ENCODE measurements at places on chromosomes 3 and 15.
A peak's percentile ranks its signal among the peaks of the same experiment; 100 is the strongest.

DNA sequence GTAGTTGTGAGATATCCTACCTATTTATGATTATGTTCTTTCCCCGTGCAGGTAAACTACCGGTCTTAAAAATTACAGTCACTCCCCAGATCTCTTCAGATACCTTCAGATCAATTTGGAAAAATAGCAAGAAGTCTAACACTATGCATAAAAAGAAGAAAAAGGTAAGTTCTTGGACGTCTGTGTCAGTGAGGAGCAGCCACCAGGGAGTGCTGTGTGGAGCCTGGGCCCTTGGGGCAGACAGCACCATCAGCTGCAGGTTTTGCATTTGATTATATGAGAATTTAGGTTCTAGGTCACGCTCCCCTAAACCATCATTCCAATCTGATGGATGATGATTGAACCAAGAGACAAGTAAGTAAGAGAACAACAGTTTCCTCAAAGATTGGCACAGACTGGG lies 8.9 kb upstream of the RNF7 start:
- DNase-seq, result no peak

DNA sequence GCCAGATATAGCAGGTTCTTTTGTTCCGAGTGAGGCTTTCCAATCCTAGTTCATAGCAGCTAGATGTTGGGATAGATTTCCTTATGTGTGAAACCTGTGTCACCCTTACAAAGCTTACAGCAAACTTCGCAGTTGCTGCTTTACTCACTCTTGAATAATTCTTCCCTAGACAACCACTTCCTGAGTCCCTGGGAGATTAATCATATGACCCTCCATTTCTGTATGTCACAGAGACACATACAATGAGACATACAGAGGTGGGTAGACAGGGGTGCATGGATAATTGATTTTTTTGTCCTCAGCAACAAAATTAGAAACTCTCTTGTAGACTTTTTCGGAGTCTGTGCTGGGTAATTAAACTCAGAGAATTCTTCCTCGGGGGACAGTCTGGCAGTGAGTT lies 163.2 kb downstream of the NSUN3 start:
- DNase-seq, result no peak

DNA sequence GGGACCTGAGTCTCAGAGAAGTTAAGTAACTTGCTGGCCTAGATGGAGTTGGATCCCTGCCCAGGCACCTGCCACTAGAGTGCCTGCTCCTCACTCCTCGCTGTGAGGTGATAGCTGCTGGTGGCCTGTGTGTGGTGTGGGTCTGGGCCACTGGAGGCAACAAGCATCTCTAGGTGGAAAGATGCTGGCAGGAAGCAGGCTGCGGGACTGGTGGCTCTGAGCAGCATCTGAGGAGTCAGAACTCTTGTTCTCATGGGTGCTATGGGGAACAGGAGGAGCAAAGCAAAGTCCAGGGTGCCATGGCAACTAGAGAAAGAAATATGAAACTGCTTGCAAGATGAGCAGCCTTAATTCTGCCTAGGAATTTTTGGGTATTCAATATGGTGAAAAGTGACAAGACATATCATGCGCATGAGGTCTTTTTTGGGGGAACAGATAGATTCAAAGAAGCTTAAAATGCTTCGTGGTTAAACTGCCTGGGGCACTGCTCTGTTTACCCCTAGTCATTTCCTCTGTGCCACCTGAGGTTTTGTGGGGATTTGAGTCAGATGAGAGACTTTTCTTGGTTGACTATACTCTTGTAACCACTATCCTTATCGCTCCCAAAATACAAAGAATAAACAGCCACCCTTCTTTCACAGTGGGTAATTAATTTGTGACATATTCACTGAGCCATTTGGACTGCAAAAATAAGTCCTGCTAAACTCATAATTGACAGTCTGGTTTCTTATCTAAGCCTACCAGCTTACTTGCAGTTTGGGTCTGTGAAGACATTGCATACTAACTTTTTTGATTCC lies 50.3 kb downstream of the MED12L start:
- no peak for DNase-seq

GRCh38 chr3:64190517-64191515 lies 34.5 kb downstream of the PRICKLE2 start:
- DNase-seq, result no peak

GRCh38 chr3:60142009-60142408 lies 1092.2 kb upstream of the CFAP20DC start:
- no peak for DNase-seq

- DNase-seq, result no peak
Measured at GRCh38 chr15:99104788-99105513, at the start of gene SYNM. TSS of gene SYNM (plus strand) at chr15:99105080. CDS start at chr15:99105200, 120 bp downstream.

DNA sequence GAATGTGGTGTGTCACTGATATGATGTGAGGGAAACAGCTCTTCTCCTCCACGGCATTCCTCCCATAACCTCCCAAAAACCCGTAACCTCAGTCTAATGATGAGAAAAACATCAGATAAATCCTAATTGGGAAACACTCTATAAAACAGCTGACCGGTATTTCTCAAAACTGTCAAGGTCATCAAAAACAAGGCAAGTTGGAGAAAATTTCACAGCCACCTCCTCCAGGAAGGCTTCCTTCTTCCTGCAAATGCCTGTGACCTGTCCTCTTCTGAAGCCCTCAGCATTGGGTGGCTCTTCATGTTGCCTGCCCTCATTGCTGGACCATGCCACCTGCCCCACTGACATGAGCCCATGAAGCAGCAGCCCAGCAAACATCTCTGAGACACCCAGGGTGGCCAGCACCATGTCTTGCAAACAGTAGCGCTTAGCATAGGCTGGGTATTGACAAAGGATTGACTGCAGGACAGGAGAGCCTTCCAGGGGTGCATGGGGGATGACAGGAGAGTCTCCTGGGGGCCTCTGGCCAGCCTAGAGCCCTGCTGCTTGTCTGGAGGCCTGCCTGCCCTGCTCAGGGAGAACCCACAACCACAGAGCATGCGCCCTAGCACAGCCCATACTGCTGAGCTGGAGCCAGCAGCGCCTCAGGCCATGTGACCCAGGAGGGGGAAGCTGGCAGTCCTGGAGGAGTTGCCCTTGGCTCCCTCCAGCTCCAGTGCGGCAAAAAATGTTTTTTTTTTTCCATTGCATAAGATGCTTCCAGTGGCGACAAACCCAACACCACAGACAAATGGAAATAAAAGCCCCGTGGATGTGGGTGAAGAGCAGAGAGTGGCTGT lies 49.7 kb downstream of the XXYLT1 start:
- no peak for DNase-seq

DNA sequence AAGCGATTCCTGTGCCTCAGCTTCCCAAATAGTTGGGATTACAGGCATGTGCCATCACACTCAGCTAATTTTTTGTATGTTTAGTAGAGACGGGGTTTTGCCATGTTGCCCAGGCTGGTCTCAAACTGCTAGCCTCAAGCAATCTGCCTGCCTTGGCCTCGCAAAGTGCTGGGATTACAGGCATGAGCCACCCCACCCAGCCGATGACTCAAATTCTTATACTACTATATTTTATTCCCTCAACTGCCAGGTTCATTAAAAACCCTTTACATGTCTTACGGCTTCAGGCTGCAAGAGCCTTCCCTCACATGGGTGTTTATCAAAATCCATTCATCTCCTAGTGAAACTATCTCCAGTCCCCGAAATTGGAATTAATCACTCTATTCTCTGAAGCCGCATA lies 63.4 kb downstream of the CBLB start:
- no peak for DNase-seq

DNA sequence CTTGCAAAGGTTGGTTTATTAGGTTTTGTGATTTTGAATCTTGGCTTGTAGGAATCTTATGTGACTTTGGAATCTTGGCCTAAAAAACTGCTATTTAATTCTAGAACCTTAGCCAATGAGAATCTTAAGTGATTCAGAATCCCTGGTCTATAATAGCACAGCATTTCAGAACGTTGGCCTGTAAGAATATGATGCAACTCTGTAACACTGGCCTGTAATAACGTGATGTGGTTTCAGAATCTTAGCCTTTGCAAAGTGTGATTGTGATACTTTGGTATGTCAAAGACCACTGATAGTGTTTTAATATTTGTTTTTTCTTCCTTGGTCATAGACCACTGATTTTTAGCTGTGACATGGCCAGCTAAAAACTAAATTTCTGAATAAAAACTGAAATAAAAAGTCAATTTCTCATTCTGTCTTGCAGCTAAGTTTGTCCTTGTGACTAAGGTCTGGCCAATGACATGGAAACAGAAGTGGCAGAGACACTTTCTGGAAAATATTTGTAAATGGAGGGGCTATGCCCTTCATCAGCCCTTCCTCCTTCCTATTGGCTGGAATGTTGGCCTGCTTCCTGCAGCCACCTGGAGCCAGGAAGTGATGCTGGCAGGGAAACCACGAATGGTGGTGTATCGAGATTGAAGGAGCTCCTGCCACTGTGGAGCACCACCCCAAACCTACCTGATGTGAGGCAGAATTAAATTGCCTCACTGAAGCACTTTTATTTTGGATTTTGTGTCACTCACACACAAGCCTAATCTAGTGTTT lies 42.3 kb upstream of the CORO2B start:
- no peak for DNase-seq

GRCh38 chr3:149667576-149667975 lies 9.8 kb upstream of the WWTR1 start:
- no peak for DNase-seq

DNA sequence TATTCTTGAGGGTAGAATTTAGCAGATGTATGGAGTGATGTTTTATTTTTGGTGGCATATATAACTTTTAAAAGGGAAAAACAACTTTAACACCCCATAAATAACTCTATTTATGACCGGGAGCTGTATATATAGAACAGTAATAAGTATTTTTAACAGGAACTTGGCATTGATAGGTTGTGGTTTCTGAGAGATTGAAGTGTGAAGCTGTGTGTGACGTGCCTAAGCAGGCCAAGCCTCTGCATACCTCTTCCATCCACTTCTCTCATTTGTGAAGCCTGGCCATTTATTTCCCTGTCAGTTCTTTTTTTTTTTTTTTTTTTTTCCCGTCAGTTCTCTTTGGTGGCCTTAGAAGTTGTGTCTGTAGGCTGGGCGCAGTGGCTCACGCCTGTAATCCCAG lies 23.0 kb downstream of the RBM5 start:
- no peak for DNase-seq

DNA sequence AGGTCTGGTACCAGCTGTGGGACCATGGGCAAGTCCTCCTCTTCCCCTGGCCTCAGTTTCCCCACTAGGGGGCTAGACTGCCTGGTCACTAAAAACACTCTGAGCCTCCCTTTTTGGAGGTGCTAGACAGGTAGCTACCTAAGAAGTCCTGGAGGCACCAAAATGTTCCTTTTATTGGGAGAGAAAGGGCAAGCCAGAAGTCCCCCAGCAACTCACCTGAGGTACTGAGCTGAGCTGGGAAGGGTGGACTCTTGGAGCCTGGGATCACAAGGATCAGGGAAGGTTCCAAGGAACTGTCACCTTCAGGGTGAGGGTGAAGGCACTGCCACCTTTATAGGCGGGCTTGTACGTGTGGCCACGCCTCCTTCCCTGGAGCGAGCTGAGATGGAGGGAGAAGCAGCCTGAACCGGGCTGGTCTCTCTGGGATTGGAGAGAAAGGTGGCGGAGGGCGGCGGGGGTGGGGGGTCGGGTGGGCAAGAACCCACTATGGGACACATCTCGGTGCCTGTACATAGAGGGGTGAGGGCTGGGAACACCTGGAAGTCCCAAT lies at the start of gene CYP1A1:
TSS of gene CYP1A1 (minus strand) at position 304 of the 550 bp plus-strand sequence. CDS start 2,431 bp downstream, outside the sequence.
- DNase-seq, result no peak

DNA sequence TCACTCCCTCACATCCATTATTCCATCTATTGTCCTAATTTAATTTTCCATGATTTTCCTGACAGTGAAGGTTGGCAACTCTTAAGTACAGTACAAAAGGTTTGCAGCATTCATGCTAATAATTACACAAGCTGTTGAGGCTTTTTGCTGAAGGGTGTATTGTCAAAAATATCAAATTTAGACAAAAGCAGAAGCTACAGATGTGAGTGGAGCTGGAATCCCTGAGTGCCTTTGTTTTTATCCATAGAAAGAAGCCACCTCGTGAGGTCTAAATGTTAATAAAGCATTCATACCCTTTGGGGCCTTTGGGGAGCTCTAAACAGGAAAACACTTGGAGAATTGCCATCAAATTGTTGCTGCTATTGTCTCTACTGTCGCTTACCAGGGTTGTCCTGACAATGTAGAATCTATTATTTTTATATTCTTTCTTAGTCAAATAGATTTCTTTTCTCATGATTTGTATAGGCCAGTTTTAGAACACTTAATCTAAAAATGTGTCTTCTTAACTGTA lies 185.8 kb upstream of the ROBO1 start:
- DNase-seq, result no peak

DNA sequence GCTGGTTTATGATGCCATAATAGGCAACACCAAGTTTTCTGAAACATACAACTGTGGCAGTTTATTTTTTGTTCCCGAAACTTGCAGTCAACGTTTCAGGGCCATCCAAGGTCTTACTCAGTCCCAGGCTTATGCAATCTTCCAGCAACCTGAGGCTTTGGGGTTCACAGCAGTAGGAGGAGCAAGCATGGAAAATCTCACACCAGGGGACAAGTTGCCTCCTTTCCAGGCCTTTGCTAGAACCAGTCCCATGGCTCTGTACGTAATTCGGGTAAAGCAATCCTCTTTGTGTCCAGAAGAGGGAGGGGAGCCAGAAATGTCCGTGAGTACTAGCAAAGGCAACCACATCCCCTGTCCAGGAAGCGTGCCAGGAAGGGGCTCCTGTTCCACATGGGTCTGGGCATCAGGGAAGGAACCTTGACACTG lies 4.7 kb upstream of the FAM240A start:
- DNase-seq, result no peak

- peak; percentile 13 for DNase-seq
Measured at GRCh38 chr3:117622171-117622841, 912.7 kb downstream of the TUSC7 start.

DNA sequence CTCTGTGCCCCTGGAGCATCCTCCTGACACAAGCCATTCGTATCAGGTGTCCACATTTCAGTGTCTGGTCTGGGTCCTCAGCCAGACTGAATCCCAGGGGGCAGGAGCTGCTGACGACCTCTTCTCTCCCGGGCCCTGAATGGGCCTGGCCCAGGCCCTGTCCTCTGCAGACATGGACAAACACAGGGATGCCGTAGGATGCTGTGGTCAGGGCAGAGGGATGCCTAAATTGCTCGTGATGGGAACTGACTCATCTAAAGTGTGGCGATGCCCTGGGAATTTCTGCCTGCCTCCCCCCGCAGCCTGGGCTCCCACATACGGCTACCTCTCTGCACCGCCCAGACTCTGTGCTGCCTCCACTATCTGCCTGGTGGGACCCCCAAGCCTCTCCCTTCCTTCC lies 58.5 kb upstream of the CTSH start:
- no peak for DNase-seq

Measured in smooth muscle cell of the brain vasculature (primary cell).